Stimulated activated CD4-positive, alpha-beta T cell treated with anti-CD3 and anti-CD28 coated beads, Interleukin-1b, Interleukin-23, amount 100 ng/mL, for 1 hour (primary cell): ENCODE measurements at places on chromosomes 1 and 21.

- DNase-seq, result no peak
Measured at GRCh38 chr1:32353886-32354570, 8.3 kb downstream of the FAM229A start.

DNA sequence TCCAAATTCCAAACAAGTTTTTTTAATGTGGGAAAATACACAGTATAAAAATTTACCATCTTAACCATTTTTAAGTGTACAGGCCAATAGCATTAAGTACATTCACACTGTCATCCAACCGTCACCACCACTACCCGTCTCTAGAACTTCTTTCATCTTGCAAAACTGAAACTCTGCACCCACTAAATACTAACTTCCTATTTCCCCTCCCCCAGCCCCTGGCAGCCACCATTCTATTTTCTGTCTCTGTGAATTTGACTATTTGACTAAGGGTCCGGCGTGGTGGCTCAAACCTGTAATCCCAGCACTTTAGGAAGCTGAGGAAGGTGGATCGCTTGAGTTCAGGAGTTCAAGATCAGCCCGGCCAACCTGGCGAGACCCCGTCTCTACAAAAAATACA, 36.1 kb downstream of the CLSTN1 start:
- DNase-seq, result peak; percentile 12

DNA sequence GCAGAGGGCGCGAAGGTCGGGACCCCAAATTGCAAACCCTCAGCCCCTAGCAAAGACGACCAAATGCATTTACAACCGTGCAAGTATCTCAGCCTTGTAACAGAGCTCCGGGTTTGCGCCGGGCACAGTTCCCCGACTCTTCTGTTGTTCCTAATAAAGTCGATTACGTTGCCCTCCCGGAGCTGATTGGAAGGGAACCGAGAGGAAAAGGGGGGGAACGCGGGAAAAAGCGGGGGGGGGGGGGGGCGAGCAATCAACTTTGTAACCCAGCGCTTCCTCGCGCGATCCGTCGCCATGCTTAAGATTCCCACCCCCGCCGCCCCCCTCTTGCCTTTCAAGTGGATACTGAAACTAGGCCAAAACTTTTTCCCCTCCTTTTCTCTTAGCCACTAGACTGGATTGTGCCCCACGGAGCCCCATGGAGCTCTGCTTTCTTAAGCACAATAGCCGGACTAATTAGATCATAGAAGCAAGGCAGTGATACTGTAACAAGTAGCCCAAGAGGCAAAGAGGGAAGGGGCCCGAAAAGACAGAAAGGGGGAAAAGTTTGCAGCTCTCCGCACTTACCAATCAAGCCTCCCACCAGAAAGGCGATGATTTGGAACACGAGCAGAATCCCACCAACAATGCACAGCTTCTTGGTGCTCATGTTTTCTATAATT, 565 bp downstream of the WLS start:
- DNase-seq, result no peak

GRCh38 chr1:43232074-43232473, 37.7 kb upstream of the TMEM125 start:
- no peak for DNase-seq

DNA sequence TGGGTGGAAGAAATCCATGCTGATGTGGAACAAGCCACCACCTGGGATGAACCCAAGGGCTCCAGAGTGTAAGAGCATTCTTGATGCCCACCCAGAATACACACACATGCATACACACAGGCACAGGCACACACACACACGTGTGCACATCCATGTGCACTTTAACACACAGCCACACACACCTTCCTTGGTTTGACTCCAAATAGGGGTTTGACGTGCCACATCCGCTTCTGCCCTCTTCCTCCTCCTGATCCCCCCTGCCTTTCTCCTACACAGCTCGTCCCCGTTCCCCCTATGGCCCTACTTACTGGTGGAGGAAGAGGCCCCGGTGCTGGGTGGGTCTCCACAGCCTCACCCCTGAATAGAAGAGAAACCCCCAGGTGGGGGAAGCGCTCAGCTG, 16.0 kb downstream of the SPATA21 start:
- no peak for DNase-seq

- DNase-seq, result no peak
Measured at GRCh38 chr1:35561297-35561971, 3.8 kb downstream of the NCDN start.

DNA sequence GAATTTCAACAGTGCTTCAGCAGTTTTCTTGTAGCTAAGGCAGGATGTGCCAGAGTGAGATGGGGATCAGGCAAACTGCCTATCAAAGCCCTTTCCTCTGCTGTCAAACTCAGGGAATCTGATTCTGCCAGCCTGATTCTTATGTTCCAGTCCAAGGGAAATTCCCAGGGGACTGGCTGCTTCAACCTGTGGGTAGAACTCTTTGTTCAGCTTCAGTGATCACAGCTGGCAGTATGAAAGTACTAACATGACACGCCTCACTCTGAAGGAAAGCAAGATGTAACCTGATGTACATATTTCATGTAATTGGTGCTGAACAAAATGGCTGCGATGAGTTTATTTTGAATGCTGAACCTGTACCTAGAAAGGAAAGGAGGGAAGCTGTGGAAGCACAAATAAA, 40.1 kb upstream of the SLC5A9 start:
- DNase-seq, result no peak

DNA sequence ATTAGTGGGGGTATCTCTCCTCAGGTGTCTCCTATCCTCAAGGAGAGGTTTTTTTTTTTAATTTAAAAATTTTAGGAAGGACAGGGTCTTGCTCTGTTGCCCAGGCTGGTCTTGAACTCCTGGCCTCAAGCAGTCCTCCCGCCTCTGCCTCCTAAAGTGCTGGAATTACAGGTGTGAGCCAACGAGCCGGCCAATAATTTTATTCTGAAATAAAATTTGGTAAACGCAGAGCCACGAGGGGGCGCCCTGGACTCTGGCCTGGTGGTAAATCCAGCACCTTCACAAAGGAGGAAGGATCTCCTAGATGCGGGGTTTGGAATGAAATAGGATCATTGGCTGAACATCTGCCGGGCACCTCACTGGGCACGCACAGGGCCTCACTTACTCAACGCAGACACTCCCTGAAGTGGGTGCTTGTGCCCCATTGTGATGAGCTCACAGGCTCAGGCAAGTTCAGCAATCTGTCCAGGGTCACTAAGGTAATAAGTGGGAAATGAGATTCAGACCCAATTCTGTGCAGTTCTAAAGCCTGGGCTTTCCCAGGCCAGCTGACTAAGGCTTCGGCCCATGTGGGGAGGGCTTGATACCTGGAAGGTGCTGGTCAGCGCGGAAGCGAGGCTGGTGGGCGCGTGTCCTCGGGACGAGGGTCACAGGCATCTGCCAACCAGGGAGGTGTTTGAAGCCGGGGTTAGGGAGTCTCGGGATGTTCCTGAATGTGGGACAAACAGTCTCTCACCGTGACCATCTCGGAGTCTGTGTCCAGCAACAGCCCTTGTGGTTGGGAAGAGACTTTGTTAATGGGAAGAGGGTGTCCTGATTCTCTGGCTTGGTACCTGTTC, 32.7 kb upstream of the ETV3 start:
- peak; percentile 14 for DNase-seq

DNA sequence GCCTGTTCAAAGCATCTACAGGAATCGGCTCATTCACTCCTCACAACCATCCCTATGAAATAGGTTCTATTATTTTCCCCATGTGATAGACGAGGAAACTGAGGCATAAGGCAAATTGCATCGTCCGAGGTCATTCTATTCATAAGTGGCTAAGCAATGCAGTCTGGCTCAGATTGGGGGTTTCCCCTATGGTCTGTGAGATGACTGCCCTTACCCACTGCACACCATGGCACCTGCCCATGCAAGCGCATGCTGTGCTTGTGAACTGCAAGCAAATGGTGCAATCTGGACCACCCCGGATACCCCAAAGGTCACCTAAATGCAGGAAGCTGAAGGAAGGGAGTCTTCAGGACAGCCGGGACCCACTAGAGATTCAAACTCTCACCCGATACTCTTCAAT, 123.4 kb upstream of the SOD1 start:
- no peak for DNase-seq

DNA sequence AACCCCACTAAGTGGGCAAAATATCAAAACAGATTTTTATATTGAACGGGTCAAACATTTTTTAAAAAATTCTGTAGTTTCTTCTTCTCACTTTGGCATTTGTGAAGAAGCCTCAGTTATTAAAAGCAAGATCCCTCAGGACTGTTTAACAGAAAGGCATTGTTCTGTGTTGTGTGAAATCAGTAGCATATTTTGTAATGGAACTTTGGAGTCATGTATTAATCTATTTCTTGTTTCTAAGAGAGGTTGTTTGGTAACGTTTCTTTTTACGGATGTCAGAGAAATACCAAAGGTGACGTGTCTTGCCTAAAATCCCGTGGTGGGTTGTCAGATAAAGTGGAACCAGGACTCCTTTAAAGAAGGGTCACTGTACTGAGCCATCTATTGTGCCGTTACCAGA, 23.7 kb downstream of the GPR137B start:
- DNase-seq, result no peak

DNA sequence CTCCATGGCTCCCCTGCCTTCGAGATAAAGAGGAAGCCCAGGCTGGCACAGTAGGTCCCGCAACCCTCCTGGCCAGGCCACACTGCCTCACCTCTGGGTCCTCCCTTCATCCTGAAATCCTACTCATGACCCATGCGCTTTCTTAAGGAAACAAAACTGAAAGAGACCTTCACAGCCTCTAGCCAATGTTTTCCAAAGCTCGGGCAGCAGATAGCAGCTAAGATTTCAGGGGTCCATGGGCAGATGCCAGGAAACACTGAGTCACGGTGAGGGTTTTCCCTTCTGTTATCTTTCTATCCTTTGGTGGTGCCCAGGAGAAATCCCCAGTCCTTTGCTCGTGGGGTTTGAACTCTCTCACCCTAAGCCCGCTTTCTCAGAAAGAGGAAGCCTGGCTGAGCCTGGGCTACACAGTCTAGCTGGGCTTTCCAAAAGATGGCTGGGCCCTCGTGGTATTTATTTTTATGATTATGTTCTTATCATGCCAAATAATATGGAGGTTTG, 26.6 kb downstream of the TTC39A start:
- DNase-seq, result no peak

DNA sequence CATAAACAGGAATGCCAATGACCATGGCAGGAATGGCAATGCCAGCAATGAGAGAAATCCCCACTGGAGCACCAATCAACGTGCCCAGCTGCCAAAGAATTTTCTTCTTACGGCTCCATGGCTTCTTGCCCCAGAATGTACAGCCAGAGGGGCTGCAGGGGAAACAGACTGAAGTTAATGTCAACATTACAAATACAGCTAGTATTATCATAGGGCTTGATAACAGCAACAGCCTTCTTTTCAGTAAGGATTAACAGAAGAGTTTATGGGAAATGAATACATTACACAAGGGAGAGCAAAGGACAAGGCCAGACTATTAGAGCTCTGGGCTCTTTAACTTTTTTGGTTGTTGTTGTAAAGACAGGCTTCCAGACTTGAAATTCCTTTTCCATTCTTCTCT, 18.2 kb downstream of the RNF19B start:
- DNase-seq, result no peak

DNA sequence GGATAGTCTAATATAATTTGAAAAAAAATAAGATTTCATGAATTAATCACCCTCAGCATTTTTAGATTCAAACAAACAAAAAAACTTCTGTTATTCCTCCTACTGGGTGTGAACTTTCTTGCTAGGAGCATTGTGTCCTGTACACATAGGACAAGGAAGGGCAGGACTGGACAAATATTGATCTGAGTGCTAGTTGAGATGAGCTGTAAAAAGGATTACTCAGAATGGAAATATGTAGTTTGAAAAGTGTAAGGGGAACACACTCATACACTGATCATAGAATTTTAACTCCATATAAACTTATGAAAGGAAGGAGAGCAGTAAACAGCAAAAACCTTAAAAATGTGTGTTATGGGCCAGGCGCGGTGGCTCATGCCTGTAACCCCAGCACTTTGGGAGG, 156.5 kb upstream of the ZNF648 start:
- DNase-seq, result no peak

GRCh38 chr1:170661646-170662411, 2.1 kb upstream of the PRRX1 start:
- DNase-seq, result no peak

DNA sequence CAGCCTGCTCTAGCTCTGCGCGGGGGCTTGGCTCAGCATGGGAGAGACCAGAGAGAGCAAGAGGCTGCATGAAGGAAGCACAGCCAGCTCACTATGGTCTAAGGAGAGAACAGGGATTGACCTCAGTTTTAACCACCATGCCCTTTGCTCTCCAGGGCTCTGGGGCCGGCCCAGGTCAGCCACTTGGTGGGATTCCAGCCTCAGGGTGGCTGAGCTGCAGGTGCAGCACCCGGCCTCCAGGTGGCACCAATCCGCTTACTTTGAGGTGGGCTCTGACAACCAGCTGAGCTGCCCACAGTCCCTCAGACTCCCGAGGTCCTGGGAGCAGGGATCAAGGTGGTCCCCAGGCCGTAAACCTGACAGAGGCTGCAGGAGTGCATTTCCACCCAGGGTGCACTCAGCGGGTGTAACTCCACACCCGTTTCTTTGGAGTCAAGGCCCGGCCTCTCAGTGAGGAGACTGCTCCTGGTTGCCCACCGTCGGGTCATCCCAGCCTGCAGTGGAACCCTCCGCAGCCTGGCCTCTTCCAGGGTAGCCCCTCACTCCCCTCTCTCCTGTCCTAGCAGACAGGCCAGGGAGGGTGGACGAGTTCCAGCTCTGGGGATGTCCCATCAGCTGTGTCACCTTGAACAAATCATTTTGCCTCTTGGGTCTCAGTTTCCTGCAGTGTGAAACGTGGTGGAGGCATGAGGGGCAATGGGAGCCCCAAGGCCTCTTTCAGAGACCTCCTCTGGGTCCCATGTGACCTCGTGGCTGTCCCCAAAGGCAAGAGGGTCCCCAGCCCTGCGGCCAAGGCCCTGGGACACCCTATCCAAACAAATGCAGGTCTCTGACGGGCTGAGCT, 607 bp upstream of the LGR6 start:
- DNase-seq, result peak; percentile 27

GRCh38 chr1:41355356-41355755, 5.9 kb upstream of the FOXO6 start:
- no peak for DNase-seq

GRCh38 chr1:58779801-58780382, 4.0 kb downstream of the JUN start:
- DNase-seq, result no peak

DNA sequence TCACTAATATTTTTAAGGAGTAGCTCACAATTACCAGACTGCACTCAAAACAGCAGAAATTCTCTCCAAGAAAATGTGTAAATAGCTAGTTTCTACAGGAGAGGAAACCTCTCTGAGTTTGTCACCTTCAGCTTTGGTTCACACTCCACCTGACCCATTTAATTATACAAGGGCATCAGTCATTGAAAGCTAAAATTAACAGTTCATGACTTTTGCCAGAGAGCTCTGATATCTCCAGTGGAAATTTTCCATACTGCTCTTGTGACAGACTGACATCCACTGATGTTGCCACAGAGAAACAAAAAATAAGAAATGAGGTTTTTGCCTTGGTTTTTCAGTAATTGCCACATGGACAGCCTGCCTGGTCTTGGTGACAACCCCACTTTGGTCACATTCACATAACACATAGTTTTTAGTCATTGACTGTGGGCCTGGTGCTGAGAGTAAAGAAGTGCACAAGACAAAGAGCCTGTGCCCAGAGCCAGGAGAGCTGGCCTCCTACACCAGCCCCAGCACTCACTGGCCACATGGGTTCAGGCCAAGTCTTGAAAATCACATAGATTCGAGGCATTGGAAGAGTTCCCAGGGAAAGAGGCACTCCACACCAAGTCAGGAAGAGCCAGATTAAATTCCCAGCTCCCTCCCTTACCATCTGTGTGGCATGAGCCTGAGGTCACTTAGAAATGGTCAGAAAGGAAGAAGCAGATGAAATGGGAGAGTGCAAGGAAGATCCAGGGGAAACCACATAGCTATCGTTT, 13.8 kb upstream of the SIM2 start:
- no peak for DNase-seq

- DNase-seq, result no peak
Measured at GRCh38 chr21:26925636-26926035, 41.3 kb downstream of the ADAMTS5 start.
